ENCODE measurements at places on chromosomes 12 and 14.

GRCh38 chr12:4763549-4763948 is 43.3 kb downstream of the GALNT8 start:
- DNase-seq = peak; percentile 53

DNA sequence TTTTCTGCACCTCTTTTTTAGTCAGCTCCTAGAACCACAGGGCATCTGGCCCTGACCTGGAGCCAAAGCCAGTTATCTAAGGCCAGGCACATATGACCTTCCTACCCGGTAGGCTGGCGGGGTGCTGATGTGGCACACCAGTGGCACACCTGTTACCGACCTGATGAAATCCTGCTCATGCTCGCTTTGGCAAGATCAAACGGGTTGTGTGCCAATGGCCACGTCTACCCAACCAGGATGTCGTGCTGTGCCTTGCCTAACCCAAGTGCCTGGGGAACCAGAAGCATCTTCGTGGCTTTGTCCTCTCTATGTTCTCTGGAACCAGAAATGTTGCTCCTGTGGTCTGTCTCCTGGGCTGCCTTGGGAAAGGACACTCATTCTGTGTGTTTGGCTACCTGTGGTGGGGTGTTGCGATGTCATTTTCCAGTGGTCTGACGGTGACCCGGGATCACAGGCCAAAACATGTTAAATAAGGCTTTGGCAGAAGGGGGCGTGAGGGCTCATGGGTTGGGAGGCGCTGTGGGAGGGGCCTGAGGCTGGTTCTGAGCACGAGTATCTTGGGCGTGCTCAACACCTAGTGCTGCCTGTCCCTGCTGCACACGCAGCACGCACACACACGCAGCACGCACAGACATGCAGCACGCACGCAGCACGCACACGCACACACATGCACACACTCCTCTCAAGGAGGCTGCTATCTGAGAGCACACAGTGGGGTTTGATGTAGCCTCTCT is 27.9 kb downstream of the CCNK start:
- no peak for DNase-seq

DNA sequence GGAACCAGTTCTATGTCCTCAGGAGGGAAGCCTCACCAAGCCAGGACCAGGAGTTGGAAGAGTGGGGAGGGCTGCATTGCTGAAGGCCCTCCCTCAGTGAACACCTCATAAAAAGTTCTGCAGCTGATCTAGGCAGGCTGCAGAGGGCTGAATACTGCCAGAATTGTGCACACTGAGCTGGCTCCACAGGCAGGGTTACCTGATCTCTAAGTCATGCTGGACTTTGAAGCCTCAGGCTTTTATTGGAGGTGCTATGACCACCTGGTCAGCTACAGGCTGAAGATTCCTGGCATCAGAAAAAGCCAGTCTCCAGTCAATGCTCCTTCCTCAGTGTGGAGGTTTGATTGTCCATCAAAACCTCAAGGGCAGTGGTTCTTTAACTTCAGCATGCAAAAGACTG is 39.7 kb downstream of the FOS start:
- no peak for DNase-seq

- no peak for DNase-seq
Measured at GRCh38 chr12:61896436-61896835, 363.8 kb upstream of the USP15 start.

DNA sequence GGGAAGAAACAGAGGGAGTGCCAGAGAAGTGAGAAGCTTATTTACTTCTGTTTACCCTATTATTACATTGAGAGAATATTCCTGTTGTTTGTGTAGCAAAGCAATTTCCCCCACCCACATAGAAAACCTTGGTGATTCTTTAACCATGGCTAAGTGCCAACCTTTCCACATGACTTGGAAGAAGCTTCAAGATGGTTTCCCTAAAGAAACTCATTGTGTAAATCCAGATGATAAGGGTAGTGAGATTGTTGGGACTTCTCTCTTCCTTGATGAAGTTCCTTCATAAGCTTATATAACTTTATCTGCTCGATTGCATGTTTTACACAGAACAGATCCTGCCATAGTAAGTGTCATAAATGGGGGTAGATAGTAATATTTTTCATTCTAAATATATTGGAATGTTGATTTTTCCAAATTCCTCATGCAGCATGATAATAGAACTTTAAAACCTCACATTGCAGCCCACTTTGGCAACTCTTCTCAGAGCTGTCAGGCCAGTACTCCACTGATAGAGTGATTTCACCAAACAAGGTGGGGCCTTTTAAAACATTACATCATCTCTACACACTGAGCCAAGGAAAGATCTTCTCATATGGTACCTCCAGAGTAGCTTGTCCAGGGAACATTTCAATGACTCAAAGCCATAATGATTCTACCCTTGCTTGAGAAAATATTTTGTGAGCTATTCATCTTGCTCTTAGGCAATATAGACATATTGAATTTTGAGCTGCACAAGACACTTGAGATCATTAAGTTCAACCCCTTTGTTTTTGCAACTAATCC is 47.8 kb upstream of the KIF21A start:
- DNase-seq = no peak

- DNase-seq = no peak
Measured at GRCh38 chr14:87043667-87044200, 949.2 kb downstream of the GALC start.

DNA sequence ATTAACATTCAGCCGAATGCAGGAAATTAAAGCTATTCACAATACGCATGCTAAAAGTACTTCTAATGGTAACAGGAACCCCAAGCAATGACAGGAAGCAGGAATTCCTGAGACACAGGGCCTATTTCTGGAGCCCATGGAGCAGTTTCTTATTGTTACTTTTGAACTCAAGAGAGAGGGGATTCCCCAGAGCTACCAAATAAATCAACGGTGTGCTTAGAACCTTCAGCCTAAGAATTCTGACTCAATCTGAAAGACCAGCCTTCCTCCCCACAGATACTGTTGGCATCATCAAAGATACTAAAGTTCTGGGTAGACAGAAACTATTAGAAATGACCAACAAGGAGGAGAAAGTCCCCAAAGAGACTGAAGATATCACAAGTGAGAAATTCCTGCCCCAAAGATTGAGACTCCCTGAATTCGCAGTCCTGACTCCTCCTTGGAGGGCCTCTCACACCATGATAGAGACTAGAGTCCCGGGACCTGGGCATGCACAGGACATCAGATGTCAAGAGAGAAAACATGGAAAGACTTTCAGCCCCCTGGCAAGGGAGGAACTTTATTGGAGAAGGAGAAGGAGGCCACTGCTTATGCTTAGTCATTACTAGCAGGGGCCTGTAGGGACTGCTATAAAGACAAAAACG is 32.7 kb downstream of the RTRAF start:
- DNase-seq = no peak

GRCh38 chr12:94184995-94185719 is 36.8 kb downstream of the PLXNC1 start:
- DNase-seq = no peak

DNA sequence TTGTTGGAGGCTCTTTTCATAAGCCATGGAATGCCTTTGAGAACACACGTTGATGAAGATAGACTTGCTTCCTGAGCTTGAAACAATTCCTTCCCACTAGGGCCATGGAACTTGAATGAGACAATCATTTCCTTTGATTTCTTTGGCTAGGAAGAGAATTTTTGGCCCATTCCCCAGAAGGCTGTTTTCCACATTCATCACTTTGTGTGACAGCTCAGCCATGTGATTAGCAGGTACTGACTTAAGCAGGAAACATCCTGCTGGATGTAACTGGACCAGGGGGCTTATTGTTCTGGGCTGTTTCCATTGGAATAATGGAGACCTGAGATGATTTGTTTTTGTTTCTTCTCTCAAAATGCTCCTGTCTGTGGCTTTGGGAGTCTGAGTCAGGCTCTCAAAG is 469.8 kb upstream of the SEL1L start:
- no peak for DNase-seq

DNA sequence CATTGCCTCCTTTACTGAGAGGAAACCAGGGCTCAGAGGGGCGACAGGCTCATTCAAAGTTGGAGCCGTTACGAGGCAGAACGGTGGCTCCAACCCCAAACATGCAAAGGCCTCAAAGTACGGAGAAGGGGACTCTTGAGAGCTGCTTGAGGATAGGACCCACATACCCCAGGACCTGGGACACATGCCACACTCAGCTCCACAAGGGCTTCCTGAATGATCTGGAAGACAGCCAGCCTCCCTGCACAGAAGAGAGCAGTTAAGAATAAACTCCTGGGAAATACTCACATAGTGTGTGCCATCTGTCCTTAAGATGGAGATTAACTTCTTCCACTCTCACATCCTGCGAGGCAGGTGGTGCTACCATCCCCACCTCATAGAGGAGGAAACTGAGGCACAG is 26.6 kb upstream of the NXPH4 start:
- DNase-seq = no peak

GRCh38 chr14:104120281-104120741 is 18.1 kb upstream of the KIF26A start:
- no peak for DNase-seq

DNA sequence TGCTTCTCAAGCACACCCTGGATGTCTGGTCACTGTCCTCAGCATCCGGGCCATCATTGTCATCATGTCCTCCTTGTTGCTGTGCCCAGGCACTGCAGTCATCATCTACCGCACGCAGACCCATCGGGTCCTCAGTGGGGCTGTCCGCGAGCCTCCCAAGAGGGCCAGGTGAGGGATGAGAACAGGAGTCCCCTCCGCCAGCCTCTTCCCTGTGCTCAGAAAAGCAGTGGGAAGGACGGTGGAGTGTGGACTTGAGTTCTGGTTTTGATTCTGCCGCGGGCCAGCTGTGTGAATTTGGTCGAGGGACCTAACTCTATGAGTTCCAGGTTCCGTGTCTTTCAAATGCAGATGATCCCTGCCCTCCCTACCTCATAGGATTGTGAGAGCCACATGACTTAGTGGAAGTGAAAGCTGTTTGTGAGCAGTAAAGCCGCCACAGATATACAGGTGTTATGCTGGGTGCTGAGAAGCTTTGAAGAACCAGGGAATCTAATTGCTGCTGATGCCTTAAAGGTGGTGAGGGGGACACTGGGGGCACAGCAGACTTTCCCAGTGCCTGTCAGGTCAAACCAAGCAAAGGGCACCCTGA is 122.9 kb upstream of the RAP1B start:
- no peak for DNase-seq
